ENCODE measurements at places on chromosomes 11 and 22.

GRCh38 chr11:11347592-11347991 lies 5.5 kb downstream of the CSNK2A3 start:
- DNase-seq: no peak

DNA sequence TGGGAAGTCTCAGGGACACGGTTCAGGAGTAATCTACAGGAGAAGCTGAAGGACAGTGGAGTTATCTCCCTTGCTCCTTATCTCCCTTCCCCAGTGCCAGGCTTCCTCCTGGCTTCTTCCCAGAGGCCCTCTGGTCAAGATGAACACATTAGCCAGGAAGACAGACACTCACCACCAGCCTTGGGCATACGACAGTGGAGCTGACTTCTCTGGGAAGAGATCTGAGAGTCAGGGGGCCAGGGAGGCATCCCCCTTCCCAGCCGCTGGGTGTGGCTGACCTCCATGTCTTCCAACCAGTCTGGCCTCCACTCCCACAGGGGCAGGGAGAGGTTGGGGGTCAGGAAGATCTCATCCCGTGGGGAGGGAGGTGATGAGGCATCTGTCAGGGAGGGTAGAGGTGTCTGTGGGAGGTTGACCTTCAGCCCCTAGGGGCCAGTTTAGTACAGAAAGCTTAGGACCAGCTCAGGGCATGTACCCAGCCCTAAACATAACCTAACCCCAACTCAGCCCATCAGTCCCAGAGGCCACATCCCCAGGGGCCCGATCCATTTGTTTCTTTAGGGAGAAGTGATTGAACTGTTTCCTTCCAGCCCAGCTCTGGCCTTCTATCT lies 12.7 kb downstream of the ROBO4 start:
- DNase-seq: no peak

DNA sequence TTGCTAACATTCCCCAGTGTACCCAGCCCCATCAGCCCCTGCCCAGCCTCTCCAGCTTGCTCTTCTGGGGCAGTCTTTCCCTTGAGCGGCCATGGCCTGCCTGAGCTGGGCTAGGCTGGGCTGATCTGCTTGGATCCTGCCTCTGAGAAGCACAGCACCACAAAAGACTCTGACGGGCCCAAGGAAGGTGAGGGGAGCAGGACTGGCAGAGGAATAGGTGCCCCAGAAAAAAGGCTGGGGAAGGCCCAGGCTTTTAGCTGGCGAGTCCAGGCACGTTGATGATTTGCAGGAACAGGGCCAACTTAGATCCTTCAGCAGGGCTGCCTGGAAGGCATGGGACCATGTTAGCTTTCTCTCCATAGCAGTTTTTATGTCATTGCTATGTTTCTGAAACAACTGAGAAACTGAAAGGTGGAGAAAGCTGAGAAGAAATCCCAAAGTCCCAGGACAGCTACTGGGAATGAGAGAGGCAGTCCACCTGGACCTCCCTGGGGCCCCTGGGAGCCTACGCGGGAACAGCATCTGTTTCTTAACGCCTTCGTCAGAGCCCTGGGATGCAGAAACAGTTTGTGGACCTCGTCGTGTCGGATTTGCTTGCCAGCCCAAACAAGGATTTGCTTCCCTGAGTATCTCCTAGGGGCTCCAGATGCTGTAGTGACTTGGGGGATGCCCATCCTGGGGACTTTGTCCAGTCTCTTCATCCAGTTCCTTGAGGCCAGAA lies 24.4 kb upstream of the FXYD6 start:
- DNase-seq: no peak

DNA sequence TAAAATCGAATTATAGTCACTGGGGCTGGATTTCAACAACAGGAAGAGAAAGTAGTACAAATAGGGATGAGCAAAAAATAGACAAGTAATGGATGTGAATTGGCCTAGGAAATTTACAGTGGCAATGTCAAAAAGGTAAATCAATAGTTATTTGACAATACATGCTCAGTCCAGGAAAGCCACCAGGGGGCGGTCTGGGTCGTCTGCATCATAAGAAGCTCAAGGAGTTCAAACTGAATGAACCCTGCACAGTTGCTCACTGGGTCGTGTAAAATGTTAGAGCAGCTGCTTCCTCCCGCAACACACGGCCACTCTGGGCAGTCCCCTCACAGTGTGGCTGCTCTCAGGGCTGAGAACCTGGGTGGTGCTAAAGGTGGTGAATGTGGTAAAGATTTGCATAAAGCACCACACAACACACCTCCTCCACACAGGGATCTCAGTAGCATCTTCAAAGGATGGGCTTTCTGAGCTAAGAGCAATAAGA lies 85.9 kb downstream of the ZNF280B start:
- no peak for DNase-seq

DNA sequence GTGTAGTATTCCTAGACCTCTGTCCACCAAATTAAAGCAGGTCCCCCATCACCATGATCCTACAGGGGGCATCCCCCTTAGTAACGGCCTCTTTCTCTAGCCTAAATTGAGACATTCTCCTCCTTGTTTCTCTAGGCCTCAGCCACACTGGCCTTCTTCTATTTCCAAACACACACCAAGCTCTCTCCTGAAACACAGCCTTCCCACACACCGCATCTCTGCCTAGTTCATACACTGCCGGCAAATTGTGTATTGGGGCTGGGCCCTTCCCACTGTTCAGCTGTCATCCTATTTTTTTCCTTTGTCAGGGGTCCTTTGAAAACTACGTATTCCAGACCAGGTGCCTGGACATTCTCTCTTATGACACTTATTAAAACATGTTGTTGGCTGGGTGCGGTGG lies 11.5 kb upstream of the VPREB1 start:
- no peak for DNase-seq

DNA sequence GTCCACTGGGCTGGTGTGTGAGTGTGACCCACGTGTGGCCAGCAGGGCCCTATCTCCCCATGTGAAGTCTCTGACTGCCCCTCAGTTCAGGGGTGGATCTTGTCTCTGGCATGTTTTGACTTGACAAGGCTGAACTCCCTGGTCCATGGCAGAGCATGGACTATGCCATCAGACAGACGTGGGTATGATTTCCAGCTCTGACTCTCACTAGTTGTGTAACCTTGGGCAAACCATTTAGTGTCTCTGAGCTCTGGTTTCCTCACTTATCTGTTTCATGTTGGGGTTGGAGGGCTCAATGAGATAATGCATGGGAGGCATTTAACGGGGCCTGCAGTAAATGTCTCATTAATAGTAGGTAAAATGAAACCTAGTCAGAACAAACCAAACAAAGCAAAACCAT lies 254.5 kb upstream of the NARS2 start:
- DNase-seq: no peak

DNA sequence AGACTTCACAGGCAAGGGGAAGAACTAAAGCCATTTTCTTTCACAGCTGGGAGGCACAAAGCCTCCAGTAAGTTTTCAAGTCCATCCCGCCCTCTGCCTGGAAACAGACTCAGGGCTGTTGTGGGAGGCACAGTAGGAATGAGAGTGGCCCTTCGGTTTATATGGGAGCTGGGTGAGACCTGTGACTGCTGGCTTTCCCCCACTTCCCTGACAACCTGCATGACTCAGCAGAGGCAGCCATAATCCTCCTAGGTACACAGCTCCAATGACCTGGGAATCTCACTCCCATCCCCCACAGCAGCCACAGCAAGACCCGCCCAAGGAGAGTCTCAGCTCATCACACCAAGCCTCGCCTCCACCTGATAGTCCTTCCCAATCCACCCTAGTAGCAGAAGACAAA lies 12.1 kb upstream of the TMEM45B start:
- no peak for DNase-seq

DNA sequence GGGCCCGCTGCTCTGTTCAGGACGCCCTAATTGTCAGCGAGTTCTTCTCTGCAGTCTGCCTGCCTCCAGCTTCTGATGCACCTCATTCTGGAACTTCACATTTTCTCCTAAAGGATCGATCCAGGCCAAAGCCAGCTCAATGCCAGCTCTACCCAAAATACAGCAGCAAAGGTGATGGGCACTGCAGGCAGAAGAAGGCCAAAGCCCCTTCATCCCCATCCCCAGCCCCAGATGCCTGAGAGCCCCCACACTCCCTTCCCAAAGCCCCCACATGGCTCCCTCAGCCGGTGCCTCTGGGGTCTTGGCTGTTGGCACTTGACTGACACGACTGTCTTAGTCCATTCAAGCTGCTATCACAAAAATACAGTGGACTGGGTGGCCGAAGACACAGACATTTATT lies 410.3 kb downstream of the BRD1 start:
- no peak for DNase-seq

- no peak for DNase-seq
These were observed 21.1 kb downstream of the EIF3F start for GRCh38 chr11:8008212-8008611.

- no peak for DNase-seq
These were observed 1449.0 kb downstream of the BRD1 start for GRCh38 chr22:48378673-48379072.

DNA sequence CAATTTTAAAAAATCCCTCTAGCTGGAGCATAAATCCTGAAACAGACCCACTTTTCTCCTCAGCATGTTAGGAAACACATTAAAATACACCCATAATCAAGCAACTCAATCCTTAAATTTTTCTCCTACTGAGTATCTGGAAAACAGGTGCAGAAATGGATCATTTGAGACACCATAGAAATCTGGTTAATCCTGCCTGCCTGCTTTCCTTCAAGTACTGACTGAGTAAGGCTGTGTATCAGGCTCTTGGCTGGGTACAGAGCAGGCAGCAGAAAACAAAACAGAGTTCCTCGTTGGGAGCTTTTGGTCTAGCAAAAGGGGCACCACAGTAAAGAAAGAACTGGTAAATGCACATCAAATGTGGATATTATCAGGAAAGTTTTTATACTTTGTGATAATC lies 1.9 kb downstream of the KCNQ1OT1 start:
- no peak for DNase-seq

GRCh38 chr22:31776231-31776630 lies 22.4 kb downstream of the DEPDC5 start:
- no peak for DNase-seq

DNA sequence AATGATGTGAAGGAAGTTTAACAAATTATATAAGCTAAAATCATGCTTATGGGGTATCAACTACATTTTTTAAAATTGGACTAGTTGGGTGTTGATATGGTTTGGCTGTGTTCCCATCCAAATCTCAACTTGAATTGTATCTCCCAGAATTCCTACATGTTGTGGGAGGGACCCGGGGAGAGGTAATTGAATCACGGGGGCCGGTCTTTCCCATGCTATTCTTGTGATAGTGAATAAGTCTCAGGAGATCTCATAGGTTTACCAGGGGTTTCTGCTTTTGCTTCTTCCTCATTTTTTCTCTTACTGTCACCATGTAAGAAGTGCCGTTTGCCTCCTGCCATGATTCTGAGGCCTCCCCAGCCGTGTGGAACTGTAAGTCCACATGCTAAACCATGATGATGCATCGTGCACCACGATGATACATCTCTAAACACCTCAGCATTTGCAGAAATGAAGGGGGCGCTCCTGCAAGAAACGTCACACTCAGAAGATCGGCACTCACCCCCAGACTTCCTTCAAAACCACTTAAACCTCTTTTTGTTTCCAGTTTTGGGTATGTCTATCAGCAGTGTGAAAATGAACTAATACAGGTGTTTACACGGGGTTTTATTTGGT lies 340.0 kb downstream of the SHANK2 start:
- DNase-seq: no peak

- no peak for DNase-seq
These were observed 54.4 kb downstream of the ARL14EP start for GRCh38 chr11:30377347-30377746.

- DNase-seq: no peak
These were observed 5.8 kb downstream of the TECTA start for GRCh38 chr11:121106812-121107211.

DNA sequence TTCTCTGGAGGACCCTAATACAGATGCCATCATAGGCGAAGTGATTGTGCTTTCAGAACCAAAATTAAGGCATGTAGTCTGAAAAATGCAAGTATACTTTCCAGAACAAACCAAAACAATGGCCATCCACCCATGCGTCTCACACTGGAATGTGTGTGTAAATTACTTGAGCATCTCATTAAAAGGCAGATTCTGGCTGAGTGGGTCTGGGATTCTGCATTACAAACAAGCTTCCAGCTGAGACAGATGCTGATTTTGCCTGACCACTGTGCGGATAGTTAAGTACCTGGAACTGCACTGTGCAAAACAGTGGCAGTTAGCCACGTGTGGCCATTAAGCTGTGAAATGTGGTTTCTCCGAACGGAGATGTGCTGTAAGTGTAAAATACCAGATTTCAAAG lies 26.2 kb downstream of the RRP7A start:
- DNase-seq: no peak

- DNase-seq: no peak
These were observed 127.8 kb downstream of the TEAD1 start for GRCh38 chr11:12801976-12802375.

DNA sequence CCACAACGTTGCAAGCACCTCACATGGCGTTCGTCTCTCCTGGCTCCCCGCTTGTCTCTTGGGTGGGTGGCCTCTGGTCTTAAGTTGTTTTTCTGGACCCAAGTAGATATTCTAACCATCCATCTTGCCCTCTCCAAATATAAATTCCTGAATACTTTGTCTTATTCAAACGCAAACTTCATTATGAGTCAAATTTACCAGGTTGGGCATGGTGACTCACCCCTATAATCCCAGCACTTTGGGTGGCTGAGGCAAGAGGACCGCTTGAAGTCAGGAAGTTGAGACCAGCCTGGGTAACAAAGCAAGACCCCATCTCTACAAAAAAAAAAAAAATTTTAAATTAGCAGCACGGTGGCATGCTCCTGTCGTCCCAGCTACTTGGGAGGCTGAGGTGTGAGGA lies 5.1 kb upstream of the IGSF9B start:
- no peak for DNase-seq

DNA sequence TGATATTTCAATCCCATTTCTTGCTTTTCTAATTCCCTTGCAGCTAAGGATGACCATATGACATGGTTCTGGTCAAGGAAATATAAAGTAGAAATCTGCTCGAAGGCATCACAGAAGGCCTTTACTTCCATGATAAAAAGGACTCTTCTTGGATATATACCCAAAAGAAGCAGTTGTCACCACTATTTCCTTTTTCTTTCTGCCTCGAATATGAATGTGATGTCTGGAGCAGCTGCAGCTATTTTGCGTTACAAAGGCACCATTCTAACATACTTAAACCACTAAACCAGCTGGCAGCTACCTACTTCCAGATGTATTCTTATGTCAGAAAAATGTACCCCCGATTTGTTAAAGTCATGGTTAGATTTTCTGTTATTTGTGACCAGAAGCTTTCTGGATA lies 18.9 kb downstream of the EXPH5 start:
- no peak for DNase-seq

Measured in AG04449 (cell line).